Stomach (tissue), 19 donors: ENCODE measurements at places on chromosomes 7 and 10.
A peak's percentile ranks its signal among the peaks of the same experiment; 100 is the strongest.

DNA sequence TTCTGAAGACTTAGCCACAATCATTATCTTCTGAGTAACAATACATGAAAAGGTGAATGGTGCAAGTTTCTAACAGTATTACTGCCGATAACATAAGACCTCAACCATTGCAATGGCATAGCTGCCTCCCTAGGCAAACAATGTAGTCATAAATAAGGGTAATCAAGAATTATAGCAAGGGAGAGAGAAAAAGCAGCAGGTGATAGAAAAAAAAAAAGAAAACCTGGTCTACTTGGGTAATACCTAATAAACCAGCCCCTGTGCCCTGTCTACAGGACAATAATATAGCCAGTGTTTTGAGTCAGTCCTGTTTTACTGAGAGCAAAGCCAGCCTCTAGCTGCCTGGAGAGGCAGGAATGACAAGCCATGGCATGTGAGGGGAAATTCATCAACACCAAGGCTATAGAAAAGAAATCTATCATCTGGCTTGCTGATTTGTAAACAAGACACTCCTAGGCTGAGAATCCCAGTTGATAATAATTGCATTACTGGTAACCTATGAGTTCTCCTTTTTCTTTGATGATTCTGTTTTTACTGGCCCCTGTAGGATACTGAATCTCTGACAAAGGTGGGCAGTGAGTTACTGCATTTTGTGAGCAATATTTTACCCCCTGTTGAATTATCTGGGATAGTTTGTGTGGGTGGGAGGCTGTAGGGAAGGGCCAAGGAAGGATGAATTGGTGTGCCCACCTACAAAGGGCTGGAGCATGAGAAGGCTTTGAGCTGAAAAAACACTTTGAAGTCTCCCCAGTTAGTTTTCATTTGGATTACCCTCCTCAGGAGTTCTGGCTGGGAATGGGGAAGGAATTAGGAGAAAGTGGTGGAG lies 1.7 kb upstream of the WEE2 start:
- DNase-seq: peak; percentile 19

GRCh38 chr10:89414879-89415821 lies 782 bp downstream of the IFIT5 start:
- peak; percentile 45 for DNase-seq

- DNase-seq: no peak
Observed at GRCh38 chr10:113390896-113391295, 162.0 kb upstream of the HABP2 start.

GRCh38 chr10:52951824-52952223 lies 179.2 kb upstream of the MBL2 start:
- peak; percentile 87 for DNase-seq

DNA sequence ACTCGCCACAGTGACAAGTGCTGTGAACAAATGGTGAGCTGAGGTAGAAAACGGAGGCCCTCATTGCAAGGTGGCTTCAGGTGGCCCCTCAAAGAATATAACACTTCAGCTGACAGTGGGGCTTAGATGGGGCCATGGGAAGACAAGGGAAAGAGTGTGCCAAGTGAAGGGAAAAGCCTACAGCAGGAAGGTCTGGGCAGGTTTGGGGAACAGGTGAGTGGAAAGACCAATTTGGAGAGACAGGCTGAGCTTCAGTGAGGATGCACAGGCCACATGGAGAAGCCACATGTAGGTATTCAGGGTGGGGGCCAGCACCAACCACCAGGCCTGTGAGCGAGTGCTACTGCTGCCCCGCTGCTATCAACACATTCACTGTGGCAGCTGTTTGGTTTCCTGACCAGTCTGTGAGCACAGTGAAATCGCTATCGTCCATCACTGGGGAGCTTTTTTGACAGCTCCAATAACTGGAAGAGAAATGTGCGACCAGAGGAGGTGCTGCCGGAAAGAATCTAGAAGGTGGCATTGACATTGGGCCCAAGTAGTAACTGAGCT lies 3.4 kb downstream of the POLD2 start:
- DNase-seq: no peak

DNA sequence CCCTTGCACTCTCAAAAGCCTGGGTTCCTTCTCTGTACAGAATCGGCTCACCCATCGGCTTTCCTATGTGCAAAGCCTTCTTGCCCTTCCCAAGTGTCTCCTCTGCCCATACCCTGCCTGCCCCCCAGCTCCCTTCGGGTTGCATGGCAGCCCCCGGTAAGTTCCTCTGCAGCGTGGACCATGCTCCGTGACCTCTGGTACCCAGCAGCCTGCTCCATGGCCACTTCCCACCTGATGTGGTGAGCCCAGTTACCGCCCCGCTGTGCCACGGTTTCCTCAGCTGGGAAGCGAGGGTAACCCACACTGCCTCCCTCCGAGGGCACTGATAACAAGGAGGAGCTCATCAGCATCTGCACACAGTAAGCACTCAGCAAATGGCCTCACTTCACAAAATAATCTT lies 106.8 kb upstream of the DDC start:
- no peak for DNase-seq

- DNase-seq: no peak
Observed at GRCh38 chr10:29860166-29860565, 199.2 kb downstream of the JCAD start.
